SHP77 treated with DMSO at 0.1 percent for 48 hours (cell line): ENCODE measurements at places on chromosomes 2 and 18.

GRCh38 chr18:62614494-62614893 is 91.7 kb downstream of the ZCCHC2 start:
- DNase-seq, result no peak

GRCh38 chr2:217826520-217826919 is 176.3 kb downstream of the TNS1 start:
- no peak for DNase-seq

DNA sequence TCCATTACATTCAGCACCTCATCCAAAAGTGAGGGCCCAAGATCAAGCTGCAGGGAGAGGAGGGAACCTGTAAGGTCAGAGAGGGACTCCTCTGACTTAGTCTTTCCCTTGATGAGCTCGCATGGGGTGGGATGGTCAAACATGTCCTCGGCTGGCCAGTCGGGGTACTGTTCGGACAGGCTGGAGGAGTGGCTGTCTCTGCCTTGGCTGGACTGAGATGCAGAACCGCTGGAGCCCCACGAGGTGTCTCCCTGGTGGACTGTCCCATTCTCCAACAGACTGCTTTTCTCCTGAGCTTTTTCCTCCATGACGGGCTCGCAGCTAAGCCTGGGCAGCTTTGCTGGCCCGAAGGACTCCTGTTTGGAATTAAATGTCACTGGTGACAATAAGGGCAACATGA is 25.6 kb downstream of the CDC42EP3 start:
- no peak for DNase-seq

- DNase-seq, result no peak
These were observed 4.9 kb downstream of the QPCT start for GRCh38 chr2:37349231-37349860.

GRCh38 chr2:12795851-12796250 is 79.1 kb downstream of the TRIB2 start:
- DNase-seq, result no peak

GRCh38 chr2:203596183-203596582 is 61.1 kb upstream of the RAPH1 start:
- DNase-seq, result no peak

GRCh38 chr2:73114273-73114867 is 1.6 kb upstream of the RAB11FIP5 start:
- DNase-seq, result no peak

GRCh38 chr18:58612315-58613055 is 16.4 kb downstream of the ALPK2 start:
- DNase-seq, result no peak

GRCh38 chr2:13666582-13667414 is 950.1 kb downstream of the TRIB2 start:
- no peak for DNase-seq

DNA sequence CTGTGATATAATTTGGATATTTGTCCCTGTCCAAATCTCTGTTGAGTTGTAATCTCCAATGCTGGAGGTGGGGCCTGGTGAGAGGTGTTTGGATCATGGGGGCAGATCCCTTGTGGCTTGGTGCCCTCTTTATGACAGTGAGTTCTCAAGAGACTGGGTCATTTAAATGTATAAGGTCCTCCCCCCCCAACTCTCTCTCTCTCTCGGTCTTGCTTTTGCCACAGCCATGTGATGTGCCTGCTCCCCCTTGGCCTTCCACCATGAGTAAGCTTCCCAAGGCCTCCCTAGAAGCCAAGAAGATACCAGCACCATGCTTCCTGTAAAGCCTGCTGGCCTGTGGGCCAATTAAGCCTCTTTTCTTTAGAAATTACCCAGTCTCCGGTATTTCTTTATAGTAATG is 58.6 kb downstream of the FN1 start:
- DNase-seq, result no peak

DNA sequence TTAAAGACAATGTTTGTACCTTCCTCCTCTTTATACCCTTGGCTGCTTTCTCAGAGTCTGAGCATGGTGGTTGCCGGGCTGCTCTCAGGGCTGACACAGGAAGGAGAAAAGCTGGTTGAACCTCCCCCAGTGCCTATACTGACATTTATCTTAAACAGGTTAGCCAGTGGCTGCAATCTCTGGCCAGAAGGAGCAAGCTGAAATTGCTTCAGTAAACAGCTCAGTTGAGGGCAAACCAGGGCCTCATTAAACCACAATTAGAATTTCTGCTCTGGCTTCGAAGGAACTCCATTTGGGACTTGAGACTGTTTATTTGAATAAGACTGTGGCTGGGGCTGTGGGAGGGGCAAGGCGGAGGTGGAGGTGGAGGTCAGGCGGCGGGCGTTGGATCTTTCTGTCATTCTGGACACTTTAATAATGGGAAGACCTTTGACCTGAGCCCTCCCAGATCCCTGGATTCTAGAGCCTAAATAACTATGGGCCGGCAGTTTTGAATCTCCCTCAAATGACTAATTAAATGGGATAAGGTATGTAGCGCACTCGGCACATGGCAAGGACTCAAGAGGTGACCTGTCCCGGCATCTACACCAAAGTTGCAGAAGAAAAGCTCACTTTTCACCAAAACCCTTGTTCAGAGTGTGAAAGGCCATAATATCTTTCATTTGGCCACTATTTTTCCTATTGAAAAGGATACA is 120.6 kb upstream of the MYCN start:
- no peak for DNase-seq

- DNase-seq, result no peak
These were observed 97.7 kb upstream of the CYP1B1 start for GRCh38 chr2:38173683-38174082.

- DNase-seq, result peak; percentile 12
These were observed 14.3 kb upstream of the TANC1 start for GRCh38 chr2:158953926-158954763.

- DNase-seq, result no peak
These were observed 2.6 kb downstream of the NLRC4 start for GRCh38 chr2:32262105-32262504.

DNA sequence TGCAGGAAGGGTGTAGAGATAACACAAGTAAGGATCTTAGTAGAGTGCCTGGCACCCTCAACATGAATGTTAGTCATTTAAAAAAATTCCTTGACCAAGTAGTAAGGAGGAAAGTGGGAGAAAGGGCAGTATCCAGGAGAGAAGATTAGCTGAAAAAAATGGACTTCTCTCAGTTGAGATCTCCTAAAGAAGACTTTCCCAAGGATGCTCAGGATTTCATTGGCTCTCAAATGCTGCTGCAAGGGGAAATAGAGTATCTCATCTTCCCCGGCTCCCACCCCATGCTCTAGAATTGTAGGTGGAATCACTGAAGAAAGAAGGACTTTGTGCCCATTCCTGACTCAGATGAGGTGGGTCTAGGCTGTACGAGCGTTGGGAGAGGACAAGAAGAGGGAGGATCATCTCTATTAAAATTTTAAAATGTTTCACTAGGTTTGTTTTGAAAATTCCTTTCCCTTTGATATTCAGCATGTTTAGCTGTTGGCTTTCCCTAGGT is 231.1 kb downstream of the MYCN start:
- no peak for DNase-seq

DNA sequence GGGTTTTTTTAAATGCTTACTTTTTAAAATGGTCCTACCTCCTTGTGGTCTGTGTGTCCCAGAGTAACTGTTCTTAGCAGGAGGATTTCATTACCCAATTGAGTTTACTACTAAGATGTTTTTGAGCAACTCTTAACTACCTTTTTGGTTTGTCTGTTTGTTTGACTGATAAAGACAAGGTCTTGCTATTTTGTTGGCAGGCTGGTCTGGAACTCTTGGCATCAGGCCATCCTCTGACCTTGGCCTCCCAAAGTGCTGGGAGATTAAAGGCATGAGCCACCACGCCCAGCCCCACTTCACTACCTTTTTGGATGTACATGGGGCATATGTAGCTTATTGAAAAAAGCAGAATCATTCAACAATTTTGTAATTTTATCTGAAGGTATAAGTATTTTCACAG is 14.9 kb downstream of the MRPS9 start:
- no peak for DNase-seq

GRCh38 chr2:165456027-165456426 is 13.5 kb upstream of the CSRNP3 start:
- DNase-seq, result no peak

DNA sequence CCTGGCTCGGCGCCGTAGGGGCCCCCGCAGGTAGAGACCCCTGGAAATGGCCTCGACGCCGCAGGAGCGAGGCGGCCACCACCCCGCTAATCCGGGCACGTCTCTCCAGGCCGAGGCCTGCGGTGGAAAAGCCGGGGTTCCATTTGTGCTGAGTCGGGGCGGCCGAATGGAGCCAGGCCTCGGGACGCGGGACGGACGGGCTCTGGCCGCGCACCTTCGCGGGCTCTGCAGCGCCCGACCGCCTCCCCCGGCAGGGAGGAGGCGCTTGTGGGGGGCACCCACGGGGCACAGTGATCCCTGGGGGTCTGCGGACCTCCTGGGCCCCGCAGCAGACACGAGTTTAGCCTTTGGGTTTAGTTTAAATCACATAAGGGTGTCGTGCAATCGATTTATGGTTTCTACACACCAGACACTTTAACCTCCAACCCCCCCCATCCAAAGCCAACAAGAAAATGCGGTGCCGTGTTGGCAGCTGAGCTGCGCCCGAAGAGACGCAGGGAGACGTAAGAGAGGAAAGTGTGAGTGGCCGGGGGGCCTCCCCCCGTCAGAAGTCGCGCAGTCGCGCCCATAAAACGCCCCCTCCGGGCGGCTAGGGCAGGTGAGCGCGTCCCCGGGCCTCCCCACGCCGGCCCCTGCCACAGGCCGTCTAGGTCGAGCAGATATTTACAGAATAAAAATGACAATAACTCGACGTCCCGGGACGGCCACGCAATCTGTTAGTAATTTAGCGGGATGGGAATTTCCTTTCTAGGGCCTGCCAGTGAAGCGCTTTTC is 1.0 kb upstream of the NFATC1 start:
- DNase-seq, result no peak
